Mammary microvascular endothelial cell (primary cell): ENCODE measurements at places on chromosomes 5 and 9. TPM values are rescaled to one million over a fixed set of nuclear protein-coding genes. Genes with fewer than 3 reads are reported as not detected.

Gene SHISAL2B
- total RNA-seq: not detected in 2 replicates

Gene TUBB4B
- 1,008 and 1,079 TPM in 2 replicates for total RNA-seq

Gene CARD9
- under 0.01 and 0.60 TPM in 2 replicates for total RNA-seq

Gene CNTLN
- 5.9 and 6.4 TPM in 2 replicates for total RNA-seq

Gene LRRC70
- total RNA-seq: 18.3 and 19.9 TPM in 2 replicates

Gene NRARP
- 35.8 and 43.9 TPM in 2 replicates for total RNA-seq

Gene ELOVL7
- 1.6 and 2.5 TPM in 2 replicates for total RNA-seq
